Inflammatory macrophage treated with lipopolysaccharide for 4 hours (primary cell): ENCODE measurements at places on chromosomes 6 and 20.

DNA sequence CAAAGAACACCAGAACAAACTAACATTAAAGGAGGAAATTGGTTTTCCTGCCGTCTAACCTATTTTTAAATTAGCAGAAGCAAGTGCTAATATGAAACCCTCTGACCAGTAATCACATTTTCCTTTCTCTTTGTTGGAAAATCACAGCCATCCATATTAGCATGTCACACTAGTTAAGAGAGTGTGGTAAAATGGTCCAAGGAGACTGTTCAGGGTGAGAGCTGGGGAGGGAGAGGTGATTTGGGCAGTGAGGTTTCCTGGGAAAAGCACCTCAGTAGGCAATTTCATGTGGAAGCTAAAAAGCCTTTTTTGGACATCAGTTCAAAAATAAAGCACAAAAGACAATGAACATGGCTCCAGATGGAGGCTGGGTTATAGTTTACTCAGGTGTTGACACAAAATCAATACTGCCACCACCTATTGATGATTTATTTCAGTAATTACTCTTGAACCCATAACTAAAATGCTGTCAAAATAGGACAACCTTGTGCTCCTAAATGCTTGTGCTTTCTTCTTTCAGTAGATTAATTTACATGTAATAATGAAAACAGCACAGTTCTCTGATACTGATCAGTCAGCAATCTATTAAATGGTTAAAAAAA, 333.2 kb downstream of the SAMD5 start:
- no peak for DNase-seq

DNA sequence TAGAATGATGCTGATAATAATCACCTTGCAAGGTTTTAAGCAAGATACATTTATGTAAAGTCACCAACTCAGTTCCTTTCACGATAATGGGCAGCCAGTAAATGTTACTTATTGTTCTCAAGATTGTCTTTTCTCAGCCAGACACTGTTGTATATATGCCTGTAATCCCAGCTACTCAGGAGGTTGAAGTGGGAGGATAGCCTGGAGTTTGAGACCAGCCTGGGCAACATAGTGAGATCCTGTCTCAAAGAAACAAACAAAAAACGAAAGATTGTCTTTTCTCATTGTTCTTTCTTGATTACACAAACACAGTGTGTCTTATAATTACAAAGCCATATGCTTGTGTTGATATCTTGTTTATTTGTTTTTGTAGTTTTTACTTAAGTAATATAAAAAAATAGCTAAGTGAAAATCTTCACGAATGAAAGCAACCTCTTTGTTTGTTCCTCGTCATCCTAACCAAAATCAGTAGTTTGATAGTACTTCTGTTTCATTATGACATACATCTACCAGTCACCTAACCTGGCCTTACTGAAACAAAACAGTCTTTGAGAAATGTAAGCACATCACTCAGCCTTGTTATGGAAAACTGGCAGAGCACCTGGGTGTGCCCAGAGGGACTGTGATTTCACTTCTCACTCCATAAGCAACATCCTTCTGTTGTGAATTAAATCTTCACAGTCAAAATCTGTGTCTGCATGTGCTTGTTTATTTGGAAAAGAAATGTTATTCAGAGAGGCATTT, 436.2 kb upstream of the SOX4 start:
- no peak for DNase-seq

DNA sequence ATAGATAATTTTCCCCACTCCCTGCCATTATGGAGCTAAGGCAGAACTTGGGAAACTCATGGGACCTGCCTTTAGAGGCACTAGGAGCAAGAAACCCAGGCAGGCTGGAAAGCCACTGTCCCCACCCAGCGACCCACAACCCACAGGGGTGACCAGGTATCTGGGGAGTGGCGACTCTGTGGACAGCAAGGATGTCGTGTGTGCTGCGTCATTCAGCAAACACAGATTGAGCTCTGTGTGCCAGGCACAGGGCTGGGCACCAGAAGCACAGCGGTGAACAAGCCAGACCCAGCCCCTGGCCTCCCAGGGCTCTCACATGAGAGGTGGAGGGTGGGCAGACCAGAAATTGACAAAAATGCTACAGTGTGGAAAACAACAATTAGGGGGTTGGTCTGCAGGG, 27.7 kb downstream of the DLGAP4 start:
- no peak for DNase-seq

- no peak for DNase-seq
Measured at GRCh38 chr20:60869625-60870024, 382.4 kb upstream of the CDH4 start.

DNA sequence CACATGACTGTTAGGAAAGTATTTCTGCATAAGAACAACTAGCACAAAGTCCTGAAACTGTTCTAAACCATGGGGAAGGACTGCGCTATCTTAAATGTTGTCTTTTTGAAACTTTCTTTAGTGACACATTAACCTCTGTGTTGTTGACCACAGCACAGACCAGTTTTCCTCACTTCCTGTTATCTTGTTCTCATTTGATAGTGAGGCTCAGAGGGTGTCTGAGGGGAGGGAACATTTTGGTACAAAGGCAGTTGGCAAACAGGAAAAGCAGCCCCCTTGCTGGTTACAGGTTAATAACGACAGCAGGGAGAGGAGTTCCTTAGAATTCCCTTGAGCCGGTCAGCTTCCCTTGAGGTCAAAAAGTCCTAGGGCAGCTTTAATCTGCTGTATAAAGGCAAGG, 143.5 kb upstream of the BMP2 start:
- no peak for DNase-seq

DNA sequence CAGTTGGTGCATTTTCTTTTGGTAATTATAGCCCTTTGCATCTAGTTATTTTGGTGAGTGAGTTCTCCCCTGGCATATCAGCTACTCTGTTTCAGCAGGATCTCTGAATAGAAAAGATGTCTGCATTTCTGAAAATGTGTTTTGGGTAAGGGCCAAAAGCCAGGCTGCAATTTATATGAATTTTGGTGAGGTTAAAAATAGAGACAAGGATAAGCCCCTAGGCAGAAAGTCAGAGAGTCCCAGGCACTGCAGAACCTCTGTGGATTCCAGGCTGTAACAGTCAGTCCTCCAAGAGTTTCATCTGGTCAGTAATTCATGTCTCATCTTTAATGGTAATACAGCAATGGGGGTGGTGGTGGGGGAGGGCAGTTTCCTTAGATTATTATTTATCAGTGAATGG, 53.0 kb downstream of the HDGFL1 start:
- no peak for DNase-seq

GRCh38 chr6:105179244-105180065, at the start of gene POPDC3:
Gene POPDC3, minus strand, starts transcription at chr6:105180014. Its CDS starts 18,105 bp downstream, at chr6:105161909.
- DNase-seq: no peak

DNA sequence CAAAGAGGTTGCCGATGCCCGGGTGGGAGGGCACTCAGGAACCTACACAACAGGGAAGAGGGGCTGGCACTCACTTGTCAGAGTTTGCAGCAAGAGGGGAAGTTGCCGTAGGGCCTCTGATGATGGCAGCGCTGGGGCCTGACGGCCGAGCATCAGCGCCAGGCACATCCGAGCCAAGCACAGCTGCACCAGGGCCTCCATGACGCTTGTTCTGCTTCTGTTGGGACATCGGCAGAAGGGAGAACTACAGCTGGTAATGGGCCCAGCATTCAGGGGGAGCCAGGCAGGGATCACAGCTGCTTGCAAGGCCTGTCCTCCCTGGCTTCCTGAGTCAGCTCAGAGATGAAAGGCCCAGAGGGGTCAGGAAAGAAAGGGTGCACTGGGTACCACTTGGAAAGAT, 367.7 kb downstream of the CDH4 start:
- no peak for DNase-seq

GRCh38 chr20:62859721-62860120, 1.9 kb downstream of the TCFL5 start:
- no peak for DNase-seq

- no peak for DNase-seq
Measured at GRCh38 chr6:39080246-39080875, 31.8 kb downstream of the GLP1R start.

GRCh38 chr6:32406857-32407256, at the start of gene BTNL2:
Gene BTNL2, minus strand, starts transcription at chr6:32407181. Its CDS starts 58 bp downstream, at chr6:32407123.
- DNase-seq: no peak
